ENCODE measurements at places on chromosomes 16 and 17.

- no peak for DNase-seq
Measured at GRCh38 chr17:69404399-69404798, 10.1 kb upstream of the MAP2K6 start.

DNA sequence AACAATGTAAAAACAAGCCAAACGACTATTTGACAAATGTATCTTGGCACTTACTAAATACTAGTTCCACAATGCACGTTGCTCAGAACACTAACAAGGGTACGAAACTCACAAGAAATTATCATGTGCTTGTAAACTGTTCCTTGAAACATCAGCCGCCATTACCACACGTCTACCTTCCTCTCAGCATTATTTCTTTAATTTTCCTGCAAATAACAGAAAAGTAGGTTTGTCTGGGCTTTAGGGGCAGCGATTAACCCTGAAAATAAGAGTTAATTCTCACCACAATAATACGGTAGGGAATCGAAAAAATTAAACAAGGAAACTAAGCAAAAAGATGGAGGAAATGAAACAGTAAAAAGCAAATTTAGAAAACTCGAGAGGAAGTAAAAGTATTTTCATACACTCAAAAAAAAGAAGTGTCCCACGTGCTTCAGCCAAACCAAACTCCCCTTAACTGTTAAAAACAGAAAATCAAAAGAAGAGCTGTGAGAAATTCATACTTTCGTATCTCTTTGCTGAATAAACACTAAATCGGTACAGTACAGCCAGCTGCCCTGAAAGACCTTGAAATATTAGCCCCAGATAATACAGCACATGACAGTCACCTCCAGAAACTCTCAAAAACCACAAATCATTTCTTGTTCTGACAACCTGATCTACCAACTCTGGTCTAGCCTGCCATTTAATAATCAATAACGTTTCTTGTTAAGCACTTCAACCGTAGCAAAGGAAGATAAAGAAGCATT lies 1.2 kb downstream of the ARHGAP17 start:
- DNase-seq = no peak

- DNase-seq = no peak
Measured at GRCh38 chr16:4370570-4371356, 885 bp upstream of the VASN start.

DNA sequence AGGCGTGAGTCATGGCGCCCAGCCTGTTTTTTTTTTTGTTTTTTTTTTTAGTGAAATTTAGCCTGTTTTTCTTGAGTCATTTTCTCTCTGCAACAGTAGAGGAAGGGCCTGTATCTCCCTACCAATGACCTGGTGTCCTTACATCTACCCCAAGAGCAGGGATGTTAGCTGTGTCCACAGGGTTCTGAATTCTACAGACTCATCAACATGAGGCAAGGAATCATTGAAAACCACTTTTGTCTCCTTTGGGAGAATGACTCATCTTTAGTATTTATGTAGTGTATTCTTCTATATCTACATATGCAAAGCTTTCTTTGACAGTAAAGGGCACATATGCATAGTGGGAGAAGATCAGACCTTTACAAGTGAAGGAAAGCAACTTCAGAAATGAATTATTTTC lies 105.3 kb downstream of the SPECC1 start:
- DNase-seq = no peak

- DNase-seq = no peak
Measured at GRCh38 chr16:78323315-78323714, 223.9 kb downstream of the WWOX start.

DNA sequence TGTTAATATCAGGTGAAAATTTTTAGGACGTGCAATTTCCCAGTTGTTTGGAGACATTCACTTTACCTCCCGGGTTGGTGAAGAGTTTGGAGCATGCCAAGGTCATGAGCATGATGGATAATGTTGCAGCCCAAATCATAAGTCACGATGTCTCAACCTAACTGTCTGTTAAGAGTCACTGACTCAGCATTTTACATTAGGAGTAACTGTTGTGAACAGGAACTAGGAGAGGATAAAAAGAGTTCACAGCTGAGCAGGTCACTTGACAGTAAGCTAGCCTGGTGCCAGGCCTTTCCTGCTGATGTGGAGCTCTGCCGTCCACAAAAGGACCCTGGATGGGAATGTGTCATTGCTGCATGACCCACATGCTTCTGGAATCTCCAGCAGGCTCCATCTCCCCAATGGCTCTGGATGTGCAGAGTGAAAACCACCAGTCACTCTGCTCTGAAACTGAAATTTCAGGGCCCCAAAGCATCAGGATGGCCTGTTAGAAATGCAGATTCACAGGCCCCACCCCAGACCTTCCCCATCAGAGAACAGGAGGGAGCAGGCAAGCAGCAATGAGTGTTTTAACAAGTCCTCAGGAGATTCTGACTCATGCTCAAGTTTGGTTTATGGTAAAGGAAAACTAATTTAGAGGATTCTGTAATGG lies 371.6 kb upstream of the MAF start:
- DNase-seq = no peak

GRCh38 chr16:27195941-27196595 lies 7.3 kb upstream of the KDM8 start:
- no peak for DNase-seq

DNA sequence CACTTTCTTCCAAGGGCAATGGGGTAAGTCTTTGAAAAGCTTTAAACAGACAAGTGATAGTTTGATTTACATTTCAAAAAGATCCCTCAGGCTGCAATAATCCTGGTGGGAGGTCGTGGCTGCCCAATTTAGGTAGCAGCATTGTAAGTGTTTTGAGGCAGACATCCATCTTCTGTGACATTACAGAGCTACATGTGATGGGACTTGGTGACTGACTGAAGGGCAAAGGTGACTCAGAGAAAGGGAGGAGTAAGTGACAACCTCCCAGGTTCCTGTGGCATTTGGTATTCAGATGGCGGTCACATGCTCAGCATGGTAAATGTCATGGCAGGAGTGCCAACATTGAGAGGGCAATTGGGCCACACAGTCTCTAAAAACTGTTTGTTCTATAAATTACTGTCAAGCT lies 26.5 kb downstream of the STAT3 start:
- no peak for DNase-seq

- DNase-seq = peak; percentile 89
Measured at GRCh38 chr17:64780096-64781013, 118.2 kb upstream of the SMURF2 start.

DNA sequence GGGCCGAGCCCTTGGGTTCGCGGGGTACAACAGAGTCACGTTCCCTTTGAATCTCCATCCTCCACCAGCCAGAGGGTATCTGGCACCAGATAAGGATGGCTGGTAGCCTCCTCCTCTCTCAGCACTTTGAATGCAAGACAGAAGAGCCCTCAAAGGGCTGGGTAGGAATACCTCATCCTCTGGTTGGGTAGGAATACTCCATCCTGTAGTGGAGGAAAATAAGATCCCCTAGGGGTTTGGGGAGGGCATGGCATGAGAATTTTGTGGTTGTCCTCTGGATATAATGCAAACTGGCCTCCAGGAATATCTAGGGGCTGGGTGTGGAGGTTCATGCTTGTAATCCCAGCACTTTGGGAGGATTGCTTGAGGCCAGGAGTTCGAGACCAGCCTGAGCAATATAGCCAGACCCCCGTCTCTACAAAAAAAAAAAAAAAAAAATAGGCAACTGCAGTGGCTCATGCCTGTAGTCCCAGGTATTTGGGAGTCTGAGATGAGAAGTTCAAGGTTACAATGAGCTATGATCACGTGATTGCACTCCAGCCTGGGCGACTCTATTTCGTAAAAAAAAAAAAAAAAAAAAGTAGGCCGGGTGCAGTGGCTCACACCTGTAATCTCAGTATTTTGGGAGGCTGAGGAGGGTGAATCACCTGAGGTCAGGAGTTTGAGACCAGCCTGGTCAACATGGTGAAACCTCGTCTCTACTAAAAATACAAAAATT lies 2.7 kb downstream of the IGFBP4 start:
- DNase-seq = no peak

DNA sequence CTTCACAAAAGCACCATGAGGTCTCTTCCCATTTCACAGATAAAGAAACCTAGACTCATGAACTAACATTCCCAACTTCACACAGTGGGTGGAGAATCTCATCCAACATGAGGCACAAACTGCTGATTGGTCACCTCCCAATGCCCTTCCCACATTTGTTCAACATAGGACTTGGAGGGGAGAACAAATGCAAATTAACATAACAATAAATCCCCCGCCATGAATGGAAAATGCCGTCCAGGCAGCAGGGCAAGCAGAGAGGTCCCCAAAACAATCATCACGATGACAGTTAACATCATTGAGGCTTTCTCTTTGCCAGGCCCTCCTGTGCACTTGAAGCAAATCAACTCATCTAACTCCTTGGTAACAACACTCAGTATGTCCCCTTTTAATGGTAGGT lies 185.3 kb downstream of the TMEM132E start:
- DNase-seq = no peak

DNA sequence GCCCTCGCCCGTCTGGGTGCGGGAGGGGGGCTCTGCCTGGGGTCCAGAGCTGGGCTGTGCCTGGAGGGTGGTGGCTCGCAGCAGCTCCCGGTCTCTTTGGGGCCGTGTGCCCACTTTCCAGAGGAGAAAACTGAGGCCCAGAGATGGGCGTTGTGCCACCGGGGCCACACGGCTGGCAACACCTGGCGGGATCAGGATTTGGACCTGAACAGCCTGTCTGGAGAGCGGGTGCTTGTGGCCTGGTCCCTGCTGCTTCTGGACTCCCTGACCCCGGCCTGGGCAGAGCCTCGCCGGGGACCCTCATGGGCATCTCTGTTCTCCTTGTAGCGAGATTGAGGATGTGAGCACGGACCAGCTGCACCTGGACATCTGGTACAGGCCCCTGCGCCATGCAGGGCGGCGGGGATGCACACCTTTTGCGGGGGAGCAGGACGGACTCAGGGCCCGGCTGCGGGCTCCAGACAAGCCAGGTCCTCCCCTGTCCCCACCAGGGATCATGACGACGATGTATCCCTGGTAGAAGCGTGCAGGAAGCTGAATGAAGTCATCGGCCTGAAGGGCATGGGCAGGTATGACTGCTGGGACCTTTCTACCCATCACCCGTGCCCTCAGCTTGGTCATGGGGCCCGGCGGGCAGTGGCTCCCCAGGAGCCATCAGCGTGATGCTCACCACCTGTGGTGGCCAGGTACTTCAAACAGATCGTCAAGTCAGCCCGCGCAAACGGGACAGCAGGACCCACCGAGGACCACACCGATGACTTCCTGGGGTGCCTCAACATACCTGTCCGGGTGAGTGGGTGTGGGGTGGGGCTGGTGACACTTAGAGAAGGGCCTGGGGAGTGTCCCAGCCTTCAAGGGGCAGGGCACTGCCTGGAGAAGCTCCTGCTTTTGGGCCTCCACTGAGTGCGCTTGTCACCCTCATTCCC lies 8.3 kb downstream of the BAIAP3 start:
- DNase-seq = no peak

DNA sequence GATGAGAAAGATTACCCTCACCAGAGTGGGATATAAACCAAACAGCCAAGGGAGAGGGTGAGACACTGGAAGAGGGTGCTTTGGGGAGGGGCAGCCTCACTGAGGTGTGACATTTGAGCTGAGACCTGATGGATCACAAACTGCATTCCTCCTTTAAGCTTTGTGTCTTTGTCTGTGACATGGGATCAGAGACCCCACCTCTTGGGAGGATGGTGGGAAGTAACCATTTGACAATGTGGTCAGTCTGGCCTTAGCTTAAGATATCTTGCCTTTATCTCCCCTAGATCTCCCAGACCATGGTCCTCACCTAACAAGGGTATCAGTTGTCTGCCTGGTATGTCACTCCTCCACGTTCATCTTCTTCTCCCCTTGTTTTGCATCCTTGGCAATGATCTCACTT lies 163.4 kb downstream of the SHISA9 start:
- no peak for DNase-seq

- no peak for DNase-seq
Measured at GRCh38 chr17:17150448-17150800, 55.7 kb downstream of the PLD6 start.

- no peak for DNase-seq
Measured at GRCh38 chr16:56513972-56514371, 5.9 kb downstream of the BBS2 start.

GRCh38 chr16:67775273-67775672 lies 31.1 kb downstream of the RANBP10 start:
- DNase-seq = no peak

DNA sequence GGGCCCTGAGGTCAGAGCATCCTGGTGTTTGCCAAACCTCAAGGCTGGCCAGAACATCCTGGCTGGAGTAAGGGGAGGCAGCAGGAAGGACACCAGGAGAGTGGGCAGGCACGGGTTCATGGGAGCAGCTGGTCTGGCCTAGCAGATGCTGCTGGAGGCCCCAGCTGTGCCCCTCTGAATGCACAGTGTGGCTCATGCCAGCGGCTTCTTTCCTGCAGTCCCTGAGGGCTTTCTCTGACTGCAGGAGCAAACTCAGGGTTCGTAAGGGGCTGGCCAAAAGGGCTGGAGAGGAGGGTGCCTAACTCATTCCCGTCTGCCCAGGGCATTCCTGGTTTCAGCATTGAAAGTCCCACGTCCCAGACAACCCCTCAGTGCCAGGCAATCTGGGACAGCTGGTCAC lies 78.7 kb downstream of the ZDHHC7 start:
- DNase-seq = no peak

GRCh38 chr16:9357829-9358228 lies 266.4 kb downstream of the HAPSTR1 start:
- no peak for DNase-seq

GRCh38 chr16:27945233-27945973 lies 118.1 kb downstream of the GSG1L start:
- DNase-seq = no peak

- no peak for DNase-seq
Measured at GRCh38 chr17:14719942-14720341, 419.1 kb downstream of the HS3ST3B1 start.

- DNase-seq = no peak
Measured at GRCh38 chr17:49553676-49554335, 21.9 kb upstream of the NXPH3 start.

DNA sequence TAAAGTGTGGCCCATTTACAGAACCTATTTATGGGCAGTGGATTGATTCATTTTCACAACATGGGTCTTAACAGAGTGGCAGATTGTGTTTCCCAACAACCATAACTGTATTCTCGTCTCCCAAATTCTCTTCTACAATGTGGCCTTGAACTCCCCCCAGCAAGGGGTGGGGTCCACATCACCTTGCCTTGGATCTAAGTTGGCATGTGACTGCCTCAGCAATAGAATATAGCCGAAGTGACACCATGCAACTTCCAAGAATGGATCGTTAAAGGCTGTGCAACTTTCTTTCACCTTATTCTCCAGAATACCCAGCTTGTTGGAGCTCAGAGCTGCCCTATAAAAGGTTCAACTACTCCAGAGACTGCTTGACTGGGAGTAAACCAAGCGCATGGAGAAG lies 72.0 kb upstream of the CDH5 start:
- no peak for DNase-seq

DNA sequence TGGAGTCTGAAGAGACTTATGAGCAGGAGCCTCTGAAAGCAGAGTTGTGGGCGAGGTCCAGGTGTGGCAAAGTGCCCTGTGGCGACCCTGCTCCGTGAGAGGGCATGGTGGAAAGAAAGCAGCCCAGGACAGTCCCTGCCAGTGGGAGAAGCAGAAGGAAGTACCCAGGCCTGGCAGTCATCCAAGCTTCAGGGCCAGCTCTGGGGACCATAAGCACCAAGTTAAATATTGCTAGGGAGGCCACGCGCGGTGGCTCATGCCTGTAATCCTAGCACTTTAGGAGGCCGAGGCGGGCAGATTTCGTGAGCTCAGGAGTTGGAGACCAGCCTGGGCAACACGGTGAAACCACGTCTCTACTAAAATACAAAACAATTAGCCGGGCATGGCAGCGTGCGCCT lies 4.9 kb upstream of the ASGR1 start:
- DNase-seq = no peak

GRCh38 chr17:1244606-1245012 lies 25.6 kb upstream of the BHLHA9 start:
- no peak for DNase-seq
